ENCODE measurements at places on chromosomes 16 and 17.

DNA sequence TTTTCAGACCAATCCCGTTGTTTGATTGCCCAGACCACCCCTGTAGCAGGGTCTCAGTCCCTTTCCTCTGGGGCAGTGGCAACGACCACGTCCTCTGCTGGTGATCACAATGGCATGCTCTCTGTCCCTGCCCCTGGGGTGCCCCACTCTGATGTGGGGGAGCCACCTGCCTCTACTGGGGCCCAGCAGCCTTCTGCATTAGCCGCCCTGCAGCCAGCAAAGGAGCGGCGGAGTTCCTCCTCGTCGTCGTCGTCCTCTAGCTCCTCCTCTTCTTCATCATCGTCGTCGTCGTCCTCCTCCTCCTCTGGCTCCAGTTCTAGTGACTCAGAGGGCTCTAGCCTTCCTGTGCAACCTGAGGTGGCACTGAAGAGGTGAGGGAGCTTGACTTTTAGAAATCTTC is 9.2 kb downstream of the ELOB start:
- no peak for DNase-seq

GRCh38 chr16:4136229-4136813 is 20.1 kb upstream of the ADCY9 start:
- DNase-seq: no peak

DNA sequence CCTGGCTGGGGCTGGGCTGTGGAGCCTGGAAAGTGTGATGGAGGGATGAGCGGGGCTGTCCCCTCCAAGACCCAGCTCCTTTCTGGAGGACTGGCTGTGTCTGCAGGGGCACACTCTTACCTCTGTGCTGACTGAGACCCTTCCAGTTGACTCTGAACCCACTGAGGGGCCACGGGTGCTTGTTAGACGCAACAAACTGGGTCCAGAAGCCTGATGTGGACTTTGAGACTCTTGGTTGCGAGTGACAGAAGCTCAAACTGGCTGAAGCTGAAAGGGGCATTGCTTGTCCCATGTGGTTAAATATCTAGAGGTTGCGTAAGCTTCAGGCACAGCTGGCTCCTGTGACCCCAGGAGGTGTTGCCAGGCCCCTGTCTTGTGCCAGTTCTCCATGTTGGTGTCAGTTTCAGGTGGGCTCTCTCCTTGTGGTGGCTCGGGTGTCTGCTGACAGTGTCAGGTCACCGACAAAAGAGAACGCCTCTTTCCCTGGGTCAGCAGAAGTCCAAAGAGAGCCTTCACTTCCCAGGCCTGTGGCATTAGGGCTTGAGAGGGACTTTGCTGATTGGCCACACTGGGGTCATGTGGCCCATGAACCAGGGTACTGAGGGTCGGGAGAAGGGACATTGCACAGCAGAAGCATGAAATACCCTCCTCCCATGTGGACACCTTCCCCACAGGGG is 16.7 kb downstream of the ADCY7 start:
- DNase-seq: no peak

DNA sequence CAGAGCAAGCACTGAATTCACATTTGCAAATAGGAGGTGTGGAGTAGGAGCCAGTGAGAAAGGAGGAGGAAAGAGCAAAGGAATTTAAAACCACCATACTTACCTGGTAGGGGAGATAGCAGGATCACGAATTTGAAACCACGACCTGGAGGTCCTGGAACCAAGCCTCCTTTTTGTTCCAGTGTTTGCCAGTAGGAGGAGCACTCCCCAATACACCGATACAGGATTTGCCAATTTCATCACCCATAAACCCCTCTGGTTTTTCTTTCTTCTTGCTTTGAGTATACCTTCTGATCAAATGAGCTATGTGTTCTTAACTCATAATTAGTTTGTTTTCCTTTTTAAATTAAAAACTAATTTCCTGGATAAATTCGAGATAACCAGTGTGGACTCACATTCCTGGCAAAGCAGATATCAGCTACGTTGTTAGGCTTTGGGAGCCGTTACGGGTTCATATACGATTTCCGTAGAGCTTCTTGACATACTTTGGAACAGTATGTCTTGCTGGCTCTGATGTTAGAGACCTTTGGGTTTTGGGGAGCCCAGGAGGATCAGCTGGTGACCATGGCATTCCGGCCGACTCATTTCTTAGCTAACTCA is 22.7 kb downstream of the BCO1 start:
- peak; percentile 8 for DNase-seq

GRCh38 chr16:67055712-67056487 is 27.0 kb downstream of the CBFB start:
- peak; percentile 23 for DNase-seq

GRCh38 chr16:70258065-70258464 is 6.3 kb upstream of the EXOSC6 start:
- no peak for DNase-seq

DNA sequence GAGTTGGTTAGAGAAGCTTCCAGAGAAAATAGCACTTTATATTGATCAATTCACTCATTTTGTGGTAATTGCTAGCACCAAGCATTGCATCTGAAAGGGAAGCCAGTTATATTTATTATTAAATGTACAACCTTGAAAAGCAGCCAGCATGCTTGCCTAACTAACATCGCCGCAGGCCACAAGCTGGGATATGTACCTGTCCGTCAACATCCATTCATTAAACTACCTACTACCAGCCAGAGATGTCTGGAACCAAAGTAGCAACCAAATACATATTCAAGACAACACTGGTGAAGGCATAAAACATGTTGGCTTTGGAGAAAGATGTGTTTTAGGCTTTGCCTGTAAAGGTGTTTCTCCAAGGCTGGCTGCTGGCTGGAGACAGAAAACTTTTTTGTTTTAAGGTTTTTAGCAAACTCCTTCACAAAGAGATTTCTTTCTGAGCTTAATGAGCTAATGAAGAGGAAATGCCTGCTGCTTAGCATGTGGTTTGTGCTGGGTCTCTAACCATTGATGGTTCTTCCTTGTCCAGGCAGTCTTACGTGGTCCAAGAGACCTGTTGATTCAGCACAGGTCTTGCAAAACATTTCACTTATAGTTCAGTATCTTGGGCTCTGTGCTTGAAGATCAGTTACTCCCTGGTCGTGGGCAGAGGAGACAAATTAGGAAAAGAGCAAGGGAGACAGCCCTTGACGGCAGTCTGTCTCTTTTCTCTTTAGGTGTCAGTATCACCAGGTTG is 3.1 kb downstream of the ITPRIPL2 start:
- DNase-seq: no peak

- no peak for DNase-seq
These were observed 1.6 kb downstream of the RNF213 start for GRCh38 chr17:80262291-80262690.

- no peak for DNase-seq
These were observed 549 bp downstream of the SLC26A11 start for GRCh38 chr17:80220736-80221215.

DNA sequence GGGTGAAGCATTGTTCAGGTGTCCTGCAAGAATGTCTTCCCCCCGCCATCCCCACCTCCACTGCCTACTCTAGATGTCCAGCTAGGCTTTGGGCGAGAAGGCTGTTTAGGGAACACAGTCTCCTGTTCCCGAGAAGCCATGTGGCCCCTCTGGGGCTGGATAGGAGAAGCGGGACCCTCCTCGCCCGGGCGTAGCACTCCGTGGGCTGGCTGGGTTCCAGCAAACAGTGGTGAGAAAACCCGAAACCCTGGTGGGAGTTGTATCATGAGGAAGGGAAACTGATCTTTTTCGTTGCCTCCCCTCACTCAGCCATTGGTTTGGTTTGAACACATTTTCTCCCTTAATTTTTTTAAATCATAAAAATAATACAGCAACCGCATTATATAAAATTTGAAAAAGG is 56.6 kb downstream of the IRF8 start:
- DNase-seq: peak; percentile 20

GRCh38 chr16:22643886-22644285 is 133.2 kb downstream of the NPIPB5 start:
- DNase-seq: no peak

DNA sequence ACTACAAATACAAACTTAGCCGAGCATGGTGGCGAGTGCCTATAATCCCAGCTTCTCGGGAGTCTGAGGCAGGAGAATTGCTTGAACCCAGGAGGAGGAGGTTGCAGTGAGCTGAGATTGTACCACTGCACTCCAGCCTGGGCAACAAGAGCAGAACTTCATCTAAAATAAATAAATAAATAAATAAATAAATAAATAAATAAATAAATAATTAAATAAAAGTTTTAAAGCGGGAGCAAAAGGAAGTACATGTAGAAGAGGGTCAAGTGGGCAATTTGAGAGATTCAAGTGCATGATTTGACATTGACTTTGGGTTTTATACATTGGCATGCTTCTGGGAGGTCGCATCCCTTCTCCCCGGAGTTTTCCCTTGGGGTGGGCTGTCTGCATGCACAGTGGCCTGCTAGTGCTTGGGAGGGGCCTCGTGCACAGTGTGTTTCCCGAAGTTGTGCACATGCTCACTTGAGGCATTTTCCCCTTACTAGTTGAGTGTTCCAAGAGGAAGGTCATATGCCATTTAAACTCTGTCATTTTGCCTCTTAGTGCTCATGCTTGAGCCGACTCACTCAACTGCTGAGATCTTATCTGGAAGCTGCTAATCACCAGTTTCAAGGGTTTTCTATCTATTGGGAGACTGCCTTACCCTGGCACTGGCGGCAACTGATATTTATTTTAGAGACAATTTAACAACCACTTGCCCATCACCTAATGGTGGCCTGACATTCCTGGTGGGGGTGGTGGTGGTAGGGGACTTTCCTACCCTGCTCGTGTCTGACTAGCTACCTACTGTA is 193.2 kb upstream of the MPHOSPH6 start:
- DNase-seq: no peak

DNA sequence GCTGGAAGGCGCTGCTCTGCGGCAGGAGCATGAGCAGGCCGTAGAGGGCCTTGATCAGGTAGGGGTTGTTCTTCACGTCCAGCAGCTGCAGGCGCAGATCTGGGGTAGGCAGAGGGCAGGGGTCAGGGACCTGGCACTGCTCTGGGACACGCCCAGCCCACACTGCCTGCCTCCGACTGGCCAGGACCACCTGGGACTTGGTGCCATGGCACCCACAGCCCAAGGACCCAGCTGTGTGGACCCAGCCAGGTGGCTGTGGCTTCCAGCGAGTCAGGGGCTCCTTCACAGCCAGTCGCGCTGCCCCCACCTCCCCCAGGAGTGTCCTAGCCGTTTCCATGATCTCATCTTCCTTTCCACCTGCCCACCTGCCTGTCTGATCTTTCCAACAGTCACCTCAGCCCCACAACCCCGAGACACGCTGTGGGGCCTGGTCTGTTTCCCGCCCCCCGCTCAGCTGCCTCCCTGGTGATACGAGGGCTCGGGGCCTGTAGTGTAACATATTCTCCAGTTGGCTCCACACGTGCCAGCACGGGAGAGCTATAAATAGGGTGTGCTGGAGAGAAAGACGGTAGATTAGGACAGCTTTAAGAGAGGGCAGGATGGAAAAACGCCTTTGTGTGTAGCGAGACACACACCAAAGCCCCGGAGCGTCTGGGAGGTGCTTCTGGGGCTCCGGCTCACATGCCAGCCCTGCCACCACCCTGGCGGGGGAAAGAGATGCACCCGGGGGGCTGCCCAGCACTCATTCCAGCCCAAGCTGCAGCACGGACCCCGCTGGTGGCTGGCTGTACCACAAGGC is 7.2 kb upstream of the MTSS2 start:
- no peak for DNase-seq

GRCh38 chr16:23420011-23420410 is 33.0 kb downstream of the COG7 start:
- no peak for DNase-seq

GRCh38 chr16:72793017-72793416 is 254.9 kb downstream of the ZFHX3 start:
- DNase-seq: no peak

- DNase-seq: no peak
These were observed 109.4 kb downstream of the CMIP start for GRCh38 chr16:81553814-81554675.

- DNase-seq: no peak
These were observed 19.0 kb upstream of the OSGIN1 start for GRCh38 chr16:83933885-83934683.

DNA sequence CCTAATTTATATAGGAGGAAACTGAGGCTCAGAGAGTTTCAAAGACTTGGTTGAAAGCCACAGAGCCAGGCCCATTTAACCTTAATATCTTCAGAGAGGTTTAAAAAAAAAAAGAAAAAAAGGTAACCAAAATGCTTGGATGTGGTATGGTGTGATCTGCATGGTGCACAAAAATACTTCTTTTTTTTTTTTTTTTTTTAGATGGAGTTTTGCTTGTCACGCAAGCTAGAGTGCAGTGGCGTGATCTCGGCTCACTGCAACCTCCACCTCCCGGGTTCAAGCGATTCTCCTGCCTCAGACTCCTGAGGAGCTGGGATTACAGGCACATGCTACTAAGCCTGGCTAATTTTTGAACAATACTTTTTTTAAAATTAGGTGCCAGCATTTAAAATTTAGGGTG is 101.8 kb downstream of the XYLT1 start:
- DNase-seq: no peak

DNA sequence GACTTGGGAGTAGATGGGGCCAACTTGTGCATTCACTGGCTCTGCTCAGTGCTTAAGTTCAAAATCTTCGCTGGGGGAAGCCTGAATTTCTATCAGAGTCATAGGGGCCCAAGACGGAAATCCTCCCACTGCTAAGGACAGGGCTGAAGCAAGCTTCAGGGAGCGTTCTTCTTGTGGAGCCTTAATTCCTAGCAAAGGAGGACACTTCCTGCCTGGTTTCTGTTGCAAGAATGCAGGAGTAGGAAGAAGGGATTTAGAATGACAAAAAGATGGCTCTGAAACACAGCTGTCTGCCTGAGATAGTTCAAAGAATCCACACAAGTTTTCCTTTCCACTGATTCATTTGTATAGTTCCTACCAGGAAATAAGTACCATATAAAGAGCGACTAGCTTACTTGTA is 26.4 kb downstream of the PSME3IP1 start:
- no peak for DNase-seq

DNA sequence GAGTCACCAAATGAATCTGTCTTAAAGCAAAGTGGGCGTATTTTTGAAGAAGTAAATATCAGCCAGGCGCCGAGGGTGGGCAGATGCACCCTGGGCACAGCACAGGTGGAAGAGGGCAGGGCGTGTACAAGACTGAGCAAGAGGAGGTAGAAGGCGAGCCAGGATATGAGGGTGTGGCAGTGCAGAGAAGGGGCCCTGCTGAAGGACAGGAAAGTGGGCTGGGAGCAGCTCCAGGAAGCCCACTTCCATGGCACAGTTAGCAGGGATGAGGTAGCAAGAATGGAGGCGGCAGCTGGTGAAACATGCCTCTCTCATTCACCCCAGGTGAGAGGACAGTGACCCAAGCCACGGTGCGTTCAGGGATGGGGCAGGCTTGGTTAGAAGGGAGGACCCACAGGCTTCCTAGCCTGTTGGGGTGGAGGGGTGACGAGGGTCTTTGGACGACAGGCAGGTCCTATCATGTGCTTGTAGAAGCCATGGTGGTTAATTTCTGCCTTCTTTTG is 149.3 kb downstream of the CLEC16A start:
- DNase-seq: no peak
